ENCODE measurements at places on chromosomes 12 and 14.
A peak's percentile ranks its signal among the peaks of the same experiment; 100 is the strongest.

DNA sequence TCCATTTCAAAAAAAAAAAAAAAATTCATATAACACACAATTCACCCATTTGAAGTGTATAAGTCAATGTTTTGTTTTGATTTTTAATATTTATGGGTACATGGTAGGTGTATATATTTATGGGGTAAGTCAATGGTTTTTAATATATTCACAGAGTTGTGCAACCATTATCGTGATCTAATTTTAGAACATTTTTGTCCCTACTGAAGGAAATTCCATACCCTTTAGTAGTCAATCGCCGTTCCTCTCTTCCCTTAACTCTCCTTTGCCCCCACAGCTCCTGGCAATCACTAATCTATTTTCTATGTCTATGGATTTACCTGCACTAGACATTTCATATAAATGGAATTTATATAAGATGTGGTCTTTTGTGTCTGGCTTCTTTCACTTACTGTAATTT lies 92.8 kb downstream of the TRAFD1 start:
- DNase-seq = no peak

GRCh38 chr12:47741340-47741703 lies 16.0 kb upstream of the ENDOU start:
- DNase-seq = peak; percentile 97

DNA sequence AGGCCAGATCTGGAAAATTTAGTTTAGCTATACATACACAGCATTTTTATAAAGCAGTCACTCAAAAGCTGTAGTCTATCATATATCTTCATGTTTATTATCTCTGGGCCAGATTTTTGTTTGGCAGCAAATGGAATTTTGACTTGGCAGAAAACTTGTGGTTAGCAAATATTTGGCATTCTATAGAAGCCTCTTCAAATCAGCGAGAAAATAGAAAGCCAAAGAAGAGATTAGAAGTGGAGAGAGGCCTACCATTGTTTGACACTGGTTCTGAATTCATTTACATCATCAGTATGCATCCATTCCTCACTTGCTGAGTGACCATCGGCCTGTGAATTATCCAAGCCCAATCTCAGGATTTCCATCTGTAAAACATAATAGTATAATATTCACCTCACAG lies 1077.6 kb downstream of the GALC start:
- DNase-seq = no peak

DNA sequence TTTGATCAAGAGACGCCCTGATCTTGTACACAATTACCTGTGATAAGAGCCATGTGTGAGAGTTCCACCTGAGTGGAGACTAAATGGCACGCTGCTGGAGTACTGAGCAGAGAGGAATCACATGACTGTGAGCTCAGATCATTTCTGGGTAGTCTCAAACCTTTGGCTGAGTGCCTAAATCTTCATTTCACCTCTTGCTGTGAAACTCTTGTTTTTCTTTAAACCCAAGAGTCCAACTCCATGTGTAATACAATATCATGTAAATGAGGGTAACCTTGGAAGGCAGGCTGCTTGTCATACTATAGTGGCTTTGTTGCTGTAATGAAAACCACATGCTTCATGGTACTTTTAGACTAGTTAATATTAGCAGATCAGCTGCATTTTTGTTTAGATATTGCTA lies 156.9 kb downstream of the CAND1 start:
- peak; percentile 90 for DNase-seq

- no peak for DNase-seq
Measured at GRCh38 chr14:94470311-94470710, 5.7 kb downstream of the SERPINA9 start.

GRCh38 chr12:574475-575128 lies 88.6 kb downstream of the NINJ2 start:
- DNase-seq = no peak

DNA sequence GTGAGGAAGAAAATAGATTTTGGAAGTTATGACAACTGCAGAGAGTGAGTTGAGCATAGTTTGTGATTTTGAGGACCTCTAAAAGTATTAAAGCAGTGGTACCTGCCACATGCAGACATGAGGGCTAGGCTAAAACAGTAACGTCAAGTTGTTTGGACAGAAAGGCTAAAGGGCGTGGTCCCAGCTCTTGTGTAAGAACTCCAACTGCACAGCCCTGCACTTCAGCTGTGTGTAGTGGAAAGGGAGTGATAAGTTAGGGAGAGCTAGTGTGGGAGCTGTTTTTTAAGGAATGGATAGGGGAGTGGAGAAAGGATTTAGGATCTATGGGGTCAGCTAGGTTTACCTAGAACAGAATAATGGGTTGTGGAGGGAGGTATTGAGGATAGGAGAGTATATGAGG lies 39.5 kb downstream of the TESPA1 start:
- no peak for DNase-seq

DNA sequence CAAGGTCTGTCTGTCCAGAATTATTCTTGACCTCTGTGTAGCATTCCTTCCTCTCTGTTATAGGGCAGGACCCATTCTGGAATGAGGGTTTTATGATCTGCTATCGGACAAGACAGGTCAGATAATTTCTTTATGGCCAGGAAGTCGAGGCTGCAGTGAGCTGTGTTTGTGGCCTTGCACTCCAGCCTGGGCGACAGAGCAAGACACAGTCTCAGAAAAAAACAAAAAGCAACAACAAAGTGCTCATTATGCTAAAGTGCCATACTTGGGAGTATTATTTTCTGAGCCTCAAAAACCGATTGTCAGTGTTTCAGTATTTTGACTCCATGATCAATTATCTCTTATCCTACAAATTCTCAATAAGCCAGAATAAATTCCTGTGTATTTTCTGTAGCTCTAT lies 4.1 kb downstream of the CIPC start:
- DNase-seq = no peak

DNA sequence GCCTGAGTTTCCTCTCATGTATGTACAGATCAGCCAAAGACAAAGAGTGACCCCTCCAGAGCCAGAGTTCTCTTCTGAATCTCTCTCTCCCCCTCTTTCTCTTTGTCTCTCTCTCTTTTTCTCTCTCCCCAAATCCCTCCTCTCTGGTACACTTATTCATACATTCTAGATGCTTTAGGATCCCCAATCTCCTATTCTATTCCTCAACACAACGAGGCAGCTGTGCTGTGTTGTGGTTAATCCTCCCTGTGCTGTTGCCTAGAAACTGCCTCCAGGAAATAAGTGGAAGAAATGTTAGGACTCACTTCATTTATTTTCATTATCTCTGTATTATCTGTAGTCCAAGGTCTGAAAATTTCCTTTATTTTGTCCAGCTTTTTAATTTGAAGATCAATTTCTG lies 350.5 kb upstream of the OR4E1 start:
- no peak for DNase-seq

DNA sequence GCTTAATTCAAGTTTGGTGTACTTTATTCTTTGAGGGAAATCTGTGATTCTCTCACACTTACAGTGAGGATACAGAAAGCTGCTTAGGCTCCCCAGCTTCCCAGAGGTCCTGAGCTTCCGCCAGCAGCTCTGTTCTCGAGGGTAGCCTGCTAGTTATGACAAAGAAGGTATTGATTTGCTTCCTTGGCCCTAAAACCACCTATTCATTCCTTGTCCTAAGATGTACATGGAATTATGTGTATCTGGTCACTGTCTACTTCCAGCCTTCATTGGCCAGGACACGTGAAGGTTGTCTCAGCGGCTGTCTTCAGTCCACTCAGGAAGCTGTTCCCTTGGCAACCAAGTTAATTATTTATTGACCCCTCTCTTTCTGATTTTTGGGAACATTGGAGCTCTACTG lies 55.7 kb downstream of the GALNT8 start:
- no peak for DNase-seq

- no peak for DNase-seq
Measured at GRCh38 chr14:104268725-104269436, 130.5 kb downstream of the KIF26A start.

DNA sequence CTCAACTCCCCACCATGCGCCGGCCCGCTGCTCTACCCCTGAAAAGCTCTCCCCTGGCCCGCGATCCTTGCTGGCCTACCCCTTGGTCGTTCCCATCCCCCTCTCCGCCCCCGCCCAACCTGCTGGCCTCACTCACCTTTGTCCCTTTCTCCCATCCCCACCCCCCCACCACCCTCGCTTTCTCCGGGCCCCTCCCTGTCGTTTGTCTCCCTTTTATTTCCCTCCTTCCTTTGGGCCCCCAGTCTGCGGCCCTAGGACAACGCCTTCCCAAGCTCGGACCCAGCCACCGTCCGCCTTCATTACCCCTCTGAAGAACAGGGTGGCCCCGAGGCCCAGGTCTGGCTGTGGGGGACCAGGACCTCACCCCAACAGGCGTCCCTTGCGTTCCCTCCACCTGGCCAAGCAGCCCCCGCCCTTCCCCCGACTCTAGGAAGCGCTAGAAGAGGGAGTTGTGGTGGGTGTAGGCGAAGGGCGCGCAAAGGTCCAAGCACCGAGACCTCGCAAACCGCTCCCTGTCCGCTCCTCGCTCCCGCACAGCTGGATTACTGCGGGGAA lies 6.9 kb upstream of the SLC7A7 start:
- DNase-seq = no peak

DNA sequence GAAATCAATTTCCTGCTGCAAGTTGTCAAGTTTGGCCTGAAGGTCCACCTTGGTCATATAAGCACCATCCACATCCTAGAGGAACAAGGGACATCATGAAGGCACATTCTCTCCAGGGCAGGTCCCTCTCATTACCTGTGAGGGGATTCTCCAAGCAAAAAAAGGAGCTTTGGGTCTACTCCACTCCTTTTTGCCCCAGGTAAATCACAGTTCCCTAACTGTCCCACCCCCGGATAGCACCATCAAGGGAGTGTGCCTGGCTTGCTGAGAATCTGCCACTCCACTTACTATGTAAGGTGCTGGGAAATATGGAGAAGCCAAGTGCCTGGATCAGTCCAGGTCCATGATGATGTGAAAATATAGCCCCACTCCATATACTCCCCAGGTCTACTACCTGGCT lies 2.5 kb downstream of the KRT1 start:
- no peak for DNase-seq

DNA sequence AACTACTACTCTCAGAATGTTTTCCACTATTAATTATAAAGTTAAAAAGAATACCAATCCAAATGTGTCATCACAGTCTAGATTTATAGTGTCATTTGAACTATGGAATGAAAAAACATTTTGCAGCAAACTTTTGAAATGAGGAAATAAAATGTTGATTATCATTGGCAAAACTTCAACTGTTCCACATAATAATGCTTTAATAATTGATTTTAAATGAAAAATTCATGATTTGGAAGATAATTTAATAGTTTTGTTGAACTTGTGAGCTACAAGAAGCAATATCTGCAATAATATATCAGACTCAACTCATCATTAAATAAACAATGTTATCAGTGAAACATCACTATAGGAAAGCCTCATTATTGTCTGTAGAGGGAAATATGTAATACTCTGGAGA lies 48.2 kb upstream of the DCN start:
- DNase-seq = no peak

DNA sequence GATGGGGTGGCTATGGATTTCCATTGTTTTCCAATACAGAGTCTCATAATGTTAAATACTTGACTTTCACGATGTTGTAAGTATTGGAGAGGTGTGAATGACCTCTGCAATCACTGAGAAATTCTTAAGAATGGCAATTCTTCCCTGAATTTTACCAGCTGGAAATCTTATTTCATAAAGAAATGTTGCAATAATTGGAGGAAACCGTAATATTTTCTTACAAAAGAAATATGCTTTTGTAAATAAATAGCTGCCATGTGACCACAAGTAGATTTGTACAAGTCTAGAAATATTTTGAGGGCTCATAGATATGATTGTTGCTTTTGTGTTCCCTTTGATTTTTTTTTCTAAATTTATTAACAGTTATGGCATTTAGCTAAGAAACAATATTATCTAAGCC lies 308.7 kb upstream of the ATP2B1 start:
- DNase-seq = no peak

- peak; percentile 44 for DNase-seq
Measured at GRCh38 chr14:54299410-54300363, 97.1 kb upstream of the CDKN3 start.

DNA sequence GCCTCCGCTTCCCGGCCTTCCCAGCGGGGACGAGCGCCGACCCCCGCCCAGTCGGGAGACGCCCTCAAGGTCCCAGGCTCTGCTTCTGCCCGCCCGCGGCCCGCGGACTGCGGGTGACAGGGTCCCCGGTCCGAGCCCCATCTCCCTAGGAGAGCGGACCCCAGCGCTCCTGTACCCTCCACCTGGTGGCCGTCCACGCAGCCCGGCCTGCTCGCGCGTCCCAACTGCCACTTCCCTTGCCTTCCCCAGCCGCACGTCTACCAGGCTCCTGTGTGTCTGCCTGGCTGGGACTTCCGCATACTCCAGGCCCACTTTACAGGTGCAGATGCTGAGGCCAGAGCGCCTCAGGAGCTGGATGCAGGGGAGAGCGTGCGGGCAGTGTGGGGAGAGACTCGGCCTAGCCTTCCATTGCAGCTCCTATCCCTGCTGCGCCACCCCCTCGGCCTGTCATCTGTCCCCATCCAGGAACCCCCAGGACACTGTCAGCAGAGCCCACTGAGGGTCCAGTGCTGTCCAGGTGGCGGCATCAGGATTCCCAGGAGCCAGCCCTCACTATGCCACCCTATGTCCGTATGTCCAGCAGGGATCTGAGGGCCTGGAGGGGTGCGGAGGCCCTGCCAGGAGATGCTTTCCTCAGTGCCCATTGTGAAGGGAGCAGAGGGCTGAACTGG lies 8.0 kb upstream of the ANKRD9 start:
- no peak for DNase-seq

DNA sequence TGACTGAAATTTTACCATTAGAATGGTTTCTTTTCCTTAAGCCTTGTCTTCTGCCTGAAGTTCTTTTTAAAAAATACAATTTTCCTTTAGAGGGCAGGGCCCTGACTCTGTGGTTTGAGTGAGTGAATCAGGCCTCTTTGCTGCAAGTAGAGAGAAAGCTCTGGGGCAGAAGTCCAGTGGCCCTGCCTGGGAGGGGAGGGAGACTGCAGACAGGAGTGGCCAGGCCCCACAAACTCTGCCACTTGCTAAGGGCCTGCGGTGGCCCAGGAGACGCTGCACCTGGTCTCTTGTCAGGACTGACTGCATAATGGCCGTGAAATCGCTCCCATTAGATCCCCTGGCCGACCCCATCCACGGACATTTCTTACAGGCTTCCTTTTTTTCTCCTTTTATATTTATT lies 25.5 kb downstream of the TSPAN11 start:
- DNase-seq = peak; percentile 17

DNA sequence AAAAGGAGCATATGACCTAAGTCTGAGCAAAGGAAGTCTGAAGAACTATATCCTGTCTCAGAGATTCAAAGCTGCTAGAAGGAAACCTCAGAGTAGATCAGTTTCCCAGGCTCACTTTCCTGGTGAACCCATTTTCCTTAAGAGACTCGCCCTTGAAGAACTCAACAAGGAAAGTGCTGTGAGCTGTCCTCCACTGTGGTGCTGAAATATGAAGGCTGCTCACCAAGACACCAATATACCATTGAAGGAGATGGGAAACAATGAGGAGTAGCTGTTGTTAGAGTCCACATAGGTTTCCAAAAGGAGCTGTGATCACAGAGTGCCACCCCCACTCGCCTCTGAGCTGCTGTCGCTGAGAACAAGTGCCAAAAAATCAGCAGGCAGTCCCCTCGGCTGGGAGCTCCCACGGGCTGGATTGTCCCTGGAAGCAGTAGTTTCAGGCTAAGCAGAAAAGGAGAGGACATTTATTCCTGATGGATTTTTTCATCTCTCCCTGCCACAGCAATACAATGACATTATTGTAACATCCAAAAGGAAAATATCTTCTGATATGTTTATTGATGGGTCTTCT lies 282.1 kb downstream of the RPS29 start:
- DNase-seq = no peak

GRCh38 chr12:47576289-47576945 lies 129.4 kb downstream of the RPAP3 start:
- peak; percentile 6 for DNase-seq

- DNase-seq = no peak
Measured at GRCh38 chr12:44464180-44464579, 411.9 kb downstream of the NELL2 start.
